Skeletal muscle tissue (tissue), 5 donors: ENCODE measurements at places on chromosomes 2 and 18. TPM values are rescaled to one million over a fixed set of nuclear protein-coding genes. Genes with fewer than 3 reads are reported as not detected.

Gene ANKRD23
- 5.2 TPM for total RNA-seq

Gene MROH2A
- not detected for total RNA-seq

Gene PROM2
- total RNA-seq: under 0.01 TPM

Gene SCYGR4
- not detected for total RNA-seq

Gene GPBAR1
- 1.0 TPM for total RNA-seq

Gene CHRND
- total RNA-seq: 32.9 TPM

Gene SPP2
- not detected for total RNA-seq

Gene CFAP65
- not detected for total RNA-seq

Gene UGT1A8
- total RNA-seq: not detected

Gene ANKRD44
- total RNA-seq: 26.6 TPM

Gene CMPK2
- total RNA-seq: 4.2 TPM
